ENCODE measurements at places on chromosomes 4 and X. TPM values are rescaled to one million over a fixed set of nuclear protein-coding genes. Genes with fewer than 3 reads are reported as not detected.

ODAPH gene
- not detected for total RNA-seq

SEC31A gene
- 197 TPM for total RNA-seq

ANXA10 gene
- total RNA-seq: not detected

PLP1 gene
- 3.3 TPM for total RNA-seq

ENPP6 gene
- 0.11 TPM for total RNA-seq

IL13RA1 gene
- 117 TPM for total RNA-seq

GATA1 gene
- total RNA-seq: not detected

TEX13D gene
- not detected for total RNA-seq

CT45A2 gene
- not detected for total RNA-seq

CSAG3 gene
- total RNA-seq: not detected

MSL3 gene
- total RNA-seq: 21.6 TPM

MAGEC3 gene
- total RNA-seq: not detected

MAGED4B gene
- 39.0 TPM for total RNA-seq

CLNK gene
- not detected for total RNA-seq

LGI2 gene
- total RNA-seq: under 0.01 TPM

PCDH7 gene
- 0.11 TPM for total RNA-seq

Measured in dermis lymphatic vessel endothelial cell (primary cell).